ENCODE measurements at places on chromosomes 1 and 21.

- DNase-seq: peak; percentile 56
Observed at GRCh38 chr1:201585093-201585483, 46.2 kb downstream of the NAV1 start.

- DNase-seq: no peak
Observed at GRCh38 chr1:57546549-57547330, 122.9 kb upstream of the DAB1 start.

DNA sequence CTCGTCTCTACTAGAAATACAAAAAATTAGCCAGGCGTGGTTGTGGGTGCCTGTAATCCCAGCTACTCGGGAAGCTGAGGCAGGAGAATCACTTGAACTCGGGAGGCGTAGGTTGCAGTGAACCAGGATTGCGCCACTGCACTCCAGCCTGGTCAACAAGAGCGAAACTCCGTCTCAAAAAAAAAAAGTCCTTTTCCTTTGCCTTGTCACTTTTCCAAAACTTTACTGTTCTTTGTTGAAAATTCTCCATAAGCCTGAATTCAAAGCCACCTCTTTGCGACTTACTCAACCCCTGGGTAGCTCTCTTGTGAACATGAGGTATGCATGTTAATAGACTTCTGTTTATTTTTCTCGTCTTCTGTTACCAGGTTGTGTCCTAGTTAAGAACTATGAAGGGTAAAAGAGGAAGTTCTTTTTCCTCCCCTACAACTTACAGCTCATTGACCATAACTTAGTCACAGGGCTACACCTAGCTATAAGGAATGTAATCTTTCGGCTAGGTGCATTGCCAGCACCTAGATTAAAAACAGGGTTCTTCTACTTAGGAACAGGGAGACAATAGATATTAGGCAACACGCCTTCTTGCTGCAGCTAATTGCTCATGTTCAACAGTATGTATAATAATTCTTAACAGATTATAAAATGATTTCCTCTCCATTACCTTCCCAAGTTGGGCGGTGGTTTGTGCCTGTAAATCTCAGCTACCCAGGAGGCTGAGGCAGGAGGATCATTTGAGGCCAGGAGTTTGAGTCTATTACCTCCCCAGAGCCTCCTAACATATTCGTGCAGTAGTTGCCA lies 40.9 kb downstream of the PTAFR start:
- DNase-seq: no peak

- no peak for DNase-seq
Observed at GRCh38 chr1:51420867-51421627, 90.7 kb upstream of the TTC39A start.

Data from ELR (cell line).